ENCODE measurements at places on chromosomes 4 and X.

- DNase-seq: no peak
Observed at GRCh38 chr4:146508229-146508939, 13.4 kb downstream of the SLC10A7 start.

DNA sequence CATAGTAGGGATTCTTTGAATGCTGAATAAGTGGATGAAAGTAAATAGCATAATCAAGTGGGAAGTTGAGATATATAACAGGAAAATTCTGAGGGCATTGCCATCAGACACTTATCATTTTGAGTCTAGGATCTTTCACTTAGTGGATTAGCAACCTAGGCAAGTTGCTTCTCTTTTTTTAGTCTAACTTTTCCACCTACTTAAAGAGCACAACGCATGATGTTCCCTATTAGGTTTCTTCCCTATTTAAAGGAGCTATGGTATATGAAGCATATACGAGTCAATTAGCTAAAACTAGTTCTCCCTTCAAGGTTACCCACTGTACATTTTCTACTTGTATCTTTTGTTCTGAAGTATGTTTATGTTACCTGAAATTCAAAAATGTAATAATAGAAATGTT, 67.1 kb upstream of the HS3ST1 start:
- DNase-seq: no peak

GRCh38 chr4:10809905-10810304, 125.3 kb upstream of the CLNK start:
- no peak for DNase-seq

- DNase-seq: peak; percentile 46
Observed at GRCh38 chrX:17689971-17690409, 47.3 kb upstream of the SCML1 start.

- no peak for DNase-seq
Observed at GRCh38 chr4:104907074-104907649, 239.5 kb upstream of the TET2 start.

GRCh38 chr4:166594326-166594946, 639.9 kb downstream of the SPOCK3 start:
- no peak for DNase-seq

- no peak for DNase-seq
Observed at GRCh38 chr4:44257461-44257860, 191.1 kb downstream of the KCTD8 start.

GRCh38 chrX:133249266-133250058, 31.3 kb upstream of the TFDP3 start:
- DNase-seq: no peak

DNA sequence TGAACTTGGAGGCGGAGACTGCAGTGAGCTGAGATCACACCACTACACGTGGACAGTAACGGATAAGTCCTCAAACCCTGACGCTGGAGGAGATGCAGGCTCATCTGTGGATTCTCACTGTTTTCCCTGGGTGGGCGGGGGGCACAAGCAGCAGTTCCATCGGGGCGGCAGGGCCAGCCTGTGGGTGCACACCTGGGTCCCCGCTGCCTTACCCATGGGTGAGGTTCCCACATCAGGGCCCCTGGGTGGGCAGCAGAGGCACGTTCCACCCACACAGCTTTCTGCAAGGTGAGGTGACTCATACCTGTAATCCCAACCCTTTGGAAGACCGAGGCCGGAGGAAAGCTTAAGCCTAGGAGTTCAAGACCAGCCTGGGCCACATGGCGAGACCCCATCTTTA, 56.6 kb upstream of the MXD4 start:
- DNase-seq: no peak

DNA sequence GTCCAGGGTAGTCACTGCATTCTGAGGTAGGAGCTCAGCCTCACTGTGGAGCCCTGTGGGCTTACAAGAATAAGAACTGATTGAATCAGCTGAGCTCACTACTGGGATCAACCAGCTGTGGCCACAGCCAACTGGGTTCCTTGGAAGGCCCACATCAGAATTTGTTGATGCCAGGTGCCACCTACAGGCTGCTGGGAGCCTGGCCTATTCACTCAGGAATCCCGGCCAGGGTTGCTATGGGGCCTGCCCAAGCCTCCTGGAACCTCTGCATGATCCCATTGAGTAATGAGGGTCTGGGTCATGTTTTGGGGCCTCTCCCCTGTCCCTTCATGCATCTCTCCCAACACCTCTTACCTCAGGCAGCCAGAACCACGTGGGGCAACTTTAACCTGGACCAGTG, 53.9 kb upstream of the KIAA1210 start:
- DNase-seq: no peak

- DNase-seq: no peak
Observed at GRCh38 chr4:182451441-182451840, 208.2 kb downstream of the TENM3 start.

DNA sequence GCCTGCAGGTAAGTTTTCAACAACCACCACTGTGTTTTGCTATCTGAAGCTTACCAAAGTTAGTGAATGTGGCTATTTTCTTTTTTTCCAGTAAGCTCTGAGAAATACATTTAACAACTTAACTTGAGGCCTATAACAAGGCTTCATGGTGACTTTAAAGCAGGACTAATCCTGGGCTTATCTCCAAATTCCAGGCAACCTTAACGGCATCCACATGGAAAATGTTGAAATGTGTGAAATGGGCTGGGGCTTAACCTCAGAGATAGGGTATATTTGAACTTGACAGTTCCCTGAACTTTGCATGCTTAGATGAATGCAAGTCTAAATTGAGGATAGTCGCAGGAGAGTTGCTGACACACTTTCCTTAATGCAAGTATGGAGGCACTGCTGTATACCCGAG, 539.2 kb downstream of the GALNTL6 start:
- no peak for DNase-seq

GRCh38 chr4:89492581-89493071, 185.0 kb upstream of the GPRIN3 start:
- no peak for DNase-seq

- no peak for DNase-seq
Observed at GRCh38 chr4:131113704-131114103, 2017.8 kb downstream of the C4orf33 start.

DNA sequence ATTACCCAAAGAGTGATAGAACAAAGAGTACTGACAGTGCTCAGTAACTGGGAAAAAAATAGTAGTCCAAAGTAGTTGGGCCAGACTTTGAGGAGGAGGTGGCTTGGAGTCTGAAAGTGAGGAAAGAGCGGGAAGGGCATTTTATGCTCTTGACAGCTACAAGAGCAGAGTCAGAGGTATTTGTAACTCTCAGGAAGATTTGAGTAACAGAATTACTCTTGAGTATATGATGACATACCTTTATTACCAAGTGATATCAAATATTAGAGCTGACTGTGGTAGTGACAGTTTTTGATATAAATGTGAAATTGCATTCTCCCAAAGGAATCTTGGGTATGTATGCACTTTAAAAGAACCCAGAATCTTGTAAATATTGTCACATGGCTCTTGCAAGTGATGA, 2.2 kb downstream of the SLAIN2 start:
- no peak for DNase-seq

DNA sequence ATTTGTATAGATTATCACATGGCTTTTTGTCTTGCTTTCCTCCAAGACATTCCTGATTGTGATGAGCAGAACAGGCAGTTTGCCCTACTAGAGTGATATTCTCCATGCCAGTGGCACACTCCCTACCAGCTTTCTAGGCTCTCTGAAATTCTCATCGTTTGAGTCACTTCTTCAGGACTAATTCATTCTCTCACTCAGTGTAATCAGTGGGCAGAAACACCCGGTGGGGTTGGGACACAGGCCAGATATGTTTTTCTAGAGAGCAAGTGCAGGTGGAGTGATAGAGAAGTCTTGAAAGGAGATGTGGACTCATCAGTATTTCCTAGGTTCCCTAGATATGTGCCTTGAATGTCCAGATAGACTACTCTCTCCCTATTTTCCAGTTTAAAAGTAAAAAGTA, 13.1 kb downstream of the RAB33A start:
- DNase-seq: no peak

DNA sequence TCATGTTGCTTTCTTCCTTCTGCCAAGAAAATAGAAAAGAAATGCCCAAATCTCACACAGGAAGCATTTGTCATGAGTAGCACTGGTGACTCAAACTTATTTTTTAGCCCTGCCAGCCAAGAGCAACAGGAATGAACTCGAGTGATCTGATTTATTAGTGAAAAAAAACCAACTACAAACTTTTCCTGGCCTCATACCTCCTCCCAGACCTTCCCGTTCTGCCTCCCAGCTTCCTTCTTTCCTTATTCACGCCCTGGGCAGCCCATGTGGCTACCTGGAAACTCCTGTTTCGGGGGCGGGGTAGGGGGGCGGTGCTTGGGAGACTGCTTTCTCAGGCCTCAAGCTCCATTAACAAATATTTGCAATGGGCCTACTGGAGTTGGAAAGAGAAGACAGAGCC, 178.5 kb downstream of the NHS start:
- no peak for DNase-seq

- DNase-seq: no peak
Observed at GRCh38 chrX:86806786-86807185, 658.5 kb downstream of the DACH2 start.

- no peak for DNase-seq
Observed at GRCh38 chr4:5882947-5883346, 9.9 kb downstream of the CRMP1 start.

GRCh38 chr4:384311-385010, 46.8 kb downstream of the ZNF141 start:
- peak; percentile 1 for DNase-seq

DNA sequence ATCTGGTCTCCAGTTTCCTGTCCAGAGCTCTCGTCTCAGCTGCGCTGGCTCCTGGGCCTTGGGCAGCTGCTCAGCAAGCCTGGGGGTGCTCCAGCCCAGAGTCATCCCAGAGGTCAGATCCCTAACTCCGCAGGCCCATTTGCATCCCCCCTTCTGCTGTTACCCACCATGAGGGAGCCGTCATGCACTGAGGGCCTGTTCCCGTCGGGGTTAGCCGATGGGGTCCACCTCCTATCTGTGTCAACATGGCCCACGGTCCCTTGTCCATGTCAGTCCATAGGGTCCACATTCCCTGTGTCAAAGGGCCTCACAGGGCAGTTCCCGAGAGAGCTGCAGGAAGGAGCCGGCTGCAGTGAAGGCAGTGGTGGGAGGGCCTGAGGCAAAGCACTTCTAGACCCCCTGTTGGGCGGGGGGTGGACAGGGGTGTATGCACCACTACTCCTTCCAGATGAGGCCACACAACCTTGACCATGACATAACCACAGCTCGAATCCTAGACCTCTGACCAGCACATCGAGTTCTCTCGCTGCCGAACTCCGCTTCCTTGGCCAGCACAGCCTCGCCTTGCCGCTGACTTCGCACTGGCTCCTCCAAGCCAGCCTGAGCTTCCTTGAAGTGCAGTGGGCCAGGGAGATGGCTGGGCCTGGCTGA, 24.9 kb downstream of the WDR1 start:
- DNase-seq: no peak

DNA sequence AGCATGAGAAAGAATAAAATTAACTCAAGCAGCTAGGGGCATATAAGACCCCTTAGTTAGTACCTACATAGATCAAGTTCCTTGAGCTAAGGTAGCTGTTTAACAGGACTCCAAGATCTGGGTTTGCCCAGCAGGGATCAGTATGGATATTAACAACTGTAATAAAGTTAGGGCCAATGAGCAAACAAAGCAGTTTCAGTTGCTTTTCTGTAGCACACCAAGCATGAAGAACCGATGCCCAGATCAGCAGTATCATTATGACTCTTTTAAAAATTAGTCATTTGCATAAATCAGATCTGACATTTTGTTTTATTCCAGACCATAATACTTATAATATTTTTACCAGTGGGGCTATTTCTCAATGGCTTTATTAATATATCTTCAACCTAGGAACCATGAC, 80.9 kb downstream of the C4orf33 start:
- DNase-seq: no peak

DNA sequence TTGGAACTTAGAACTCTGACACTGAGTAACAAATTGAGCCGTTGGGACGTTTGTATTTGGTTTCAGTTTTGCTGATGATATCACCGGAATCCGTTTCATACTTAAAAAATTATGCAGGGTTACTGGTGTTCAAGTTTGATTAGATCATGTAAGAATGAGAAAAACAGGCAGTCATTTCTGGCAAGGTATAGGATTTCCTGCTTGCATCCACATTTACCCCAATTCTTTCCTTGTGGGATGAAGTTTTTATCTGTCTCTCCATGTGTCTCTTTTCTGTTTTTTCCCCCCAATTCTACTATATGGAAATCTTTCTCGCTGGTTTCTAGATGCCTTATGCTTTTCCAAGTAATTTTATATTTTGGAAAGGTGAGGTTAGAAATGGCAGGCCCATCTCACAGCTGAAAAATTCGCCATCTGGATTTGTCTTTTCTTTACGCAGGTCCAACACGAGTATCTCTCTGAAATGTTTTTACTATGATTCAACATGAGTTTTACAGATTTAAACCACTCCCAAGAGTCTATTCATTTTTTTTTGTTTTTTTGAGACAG, 197.9 kb downstream of the SHOX start:
- no peak for DNase-seq

- peak; percentile 53 for DNase-seq
Observed at GRCh38 chrX:101417981-101418841, 10.2 kb downstream of the HNRNPH2 start.

GRCh38 chr4:55904576-55904975, 44.2 kb upstream of the CEP135 start:
- no peak for DNase-seq

- no peak for DNase-seq
Observed at GRCh38 chrX:21778236-21778635, 20.3 kb upstream of the SMPX start.

- DNase-seq: no peak
Observed at GRCh38 chrX:70134116-70134477, 850 bp downstream of the IGBP1 start.

DNA sequence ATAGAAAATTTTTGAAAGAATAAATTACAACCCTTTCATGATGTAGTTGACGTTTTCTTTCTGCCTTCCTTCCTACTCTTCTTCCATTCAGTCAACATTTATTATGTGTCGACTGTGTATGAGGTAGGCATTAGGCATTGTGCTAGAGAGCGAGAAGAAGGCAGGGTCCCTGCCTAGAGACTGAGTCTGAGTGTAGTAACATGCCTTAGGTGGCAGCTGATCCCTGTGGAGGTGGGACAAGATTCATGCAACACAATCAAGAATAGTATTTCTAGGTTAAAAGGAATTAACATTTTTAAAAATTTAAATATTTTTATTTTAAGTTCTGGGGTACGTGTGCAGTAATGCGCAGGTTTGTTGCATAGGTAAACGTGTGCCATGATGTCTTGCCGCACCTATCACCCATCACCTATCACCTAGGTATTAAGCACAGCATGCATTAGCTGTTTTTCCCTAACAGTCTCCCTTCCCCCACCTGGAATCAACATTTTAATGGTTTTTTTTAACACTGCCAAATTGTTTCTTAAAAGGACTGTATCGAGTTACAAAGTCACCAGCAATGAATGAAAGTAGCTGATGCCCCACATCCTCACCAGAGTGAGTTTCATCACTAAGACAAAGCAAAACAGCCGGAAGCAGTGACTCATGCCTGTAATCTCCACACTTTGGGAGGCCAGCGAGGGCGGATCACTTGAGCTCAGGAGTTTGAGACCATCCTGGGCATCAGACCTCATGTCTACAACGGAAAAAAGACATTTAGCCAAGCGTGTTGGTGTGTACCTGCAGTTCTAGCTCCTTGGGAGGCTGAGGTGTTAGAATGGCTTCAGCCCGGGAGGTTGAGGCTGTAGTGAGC, 84.0 kb downstream of the WWC2 start:
- no peak for DNase-seq

GRCh38 chr4:78622253-78622979, 70.8 kb downstream of the ANXA3 start:
- DNase-seq: no peak

GRCh38 chrX:12139934-12140611, 1.8 kb downstream of the FRMPD4 start:
- no peak for DNase-seq
